ENCODE measurements at places on chromosomes 6 and 20.

DNA sequence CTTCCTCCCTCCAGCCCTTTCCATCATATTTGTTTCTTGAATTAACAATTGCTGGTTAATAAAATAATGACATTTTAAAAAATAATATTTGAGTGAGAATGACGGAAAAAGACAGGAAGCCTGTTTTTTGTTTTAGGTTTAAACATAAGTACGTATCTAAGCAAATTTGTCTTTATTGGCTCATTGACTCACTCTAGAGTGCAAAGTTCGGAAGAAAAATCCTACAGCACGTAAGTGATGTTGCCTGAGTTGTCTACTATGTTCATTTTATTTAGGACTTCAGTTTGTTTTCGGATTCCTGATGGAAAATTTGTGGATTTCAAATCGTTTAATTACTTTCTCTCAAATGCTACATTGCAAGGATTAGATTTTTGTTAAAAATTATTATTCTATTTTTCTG is 1435.7 kb upstream of the ADGRB3 start:
- DNase-seq, result no peak

GRCh38 chr6:170434117-170434820 is 118.8 kb downstream of the PSMB1 start:
- no peak for DNase-seq

DNA sequence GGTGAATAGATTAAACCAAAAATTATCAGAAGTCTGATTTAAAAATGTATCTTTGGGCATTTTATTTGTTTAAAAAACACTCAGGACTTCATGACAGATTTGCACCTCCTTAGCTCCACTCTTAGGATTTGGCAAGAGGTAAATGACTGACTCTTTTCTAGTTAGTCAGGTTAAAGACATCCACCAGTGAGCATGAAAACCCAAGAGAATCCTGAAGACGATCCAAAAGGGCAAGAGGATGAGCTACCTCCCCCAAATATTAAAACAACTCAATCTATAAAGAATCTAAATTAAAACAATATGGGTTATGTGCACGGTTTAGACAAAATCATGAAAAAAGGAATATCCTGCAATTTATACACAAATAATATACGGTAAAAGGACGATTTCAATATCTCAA is 89.4 kb upstream of the OPRM1 start:
- no peak for DNase-seq

DNA sequence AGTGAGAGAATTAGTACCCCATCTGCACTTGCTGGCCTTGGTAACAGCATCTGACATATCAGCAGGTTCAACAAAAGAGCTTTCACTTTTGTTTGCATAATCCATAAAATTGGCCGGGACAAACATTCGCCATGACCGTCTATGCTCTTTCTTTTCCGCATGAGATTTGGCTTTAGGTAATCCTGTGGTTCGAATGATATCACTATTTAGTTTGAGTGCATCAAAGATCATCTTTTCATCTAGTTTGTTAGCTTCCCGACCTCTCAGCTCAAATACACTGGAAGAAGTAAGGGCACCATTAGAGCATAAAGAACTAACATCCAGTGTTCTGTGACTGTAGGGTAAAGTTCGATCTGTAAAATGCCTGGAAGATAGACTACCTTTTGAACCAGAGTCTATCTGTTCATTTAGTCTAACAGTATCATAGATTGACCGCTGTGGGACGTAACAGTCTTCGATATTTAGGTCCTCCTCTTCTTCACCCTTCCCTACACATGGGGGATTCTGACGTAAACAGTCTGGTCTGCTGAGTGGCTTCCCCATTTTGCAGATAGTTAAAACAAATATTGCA is 101.6 kb downstream of the DST start:
- DNase-seq, result no peak

- DNase-seq, result no peak
Observed at GRCh38 chr6:7730784-7731227, 4.9 kb downstream of the BMP6 start.

DNA sequence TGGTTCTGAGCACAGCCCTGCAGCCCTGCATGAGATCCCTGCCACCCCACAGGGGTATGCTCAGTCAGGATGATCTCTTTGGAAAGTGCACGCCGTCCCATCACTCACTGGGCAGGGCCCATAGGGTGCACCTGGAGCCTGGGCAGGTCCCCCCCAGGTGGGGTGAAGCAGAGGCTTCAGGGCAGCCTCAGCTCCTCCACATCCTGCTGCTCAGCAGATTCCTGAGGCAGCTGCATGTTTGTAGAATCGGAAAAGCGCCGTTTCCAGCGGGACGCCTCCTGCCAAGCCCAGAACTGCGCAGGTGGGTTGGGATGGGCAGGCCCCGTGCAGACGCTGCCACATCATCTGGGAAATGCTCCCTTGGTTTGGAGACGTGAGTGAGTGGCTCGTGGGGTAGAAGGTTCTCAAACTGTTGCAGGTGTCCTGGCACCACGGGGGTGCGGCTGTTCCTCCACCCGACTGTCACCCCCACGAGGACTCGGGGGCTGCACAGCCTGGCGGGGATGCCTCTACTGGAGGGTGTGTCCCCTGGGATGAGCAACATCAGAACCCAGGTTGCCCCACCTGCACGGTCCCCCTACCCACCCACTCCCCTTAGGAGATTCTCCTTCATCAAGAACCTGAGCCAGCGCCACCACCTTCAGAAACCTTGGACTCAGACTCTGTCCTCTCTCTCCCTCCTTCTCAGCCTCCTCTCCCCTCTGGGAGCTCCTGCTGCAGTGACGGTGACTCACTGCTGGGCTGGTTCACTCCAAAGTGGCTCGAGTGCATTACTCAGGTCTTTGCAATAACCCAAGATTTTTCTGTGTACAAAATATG is 334.1 kb downstream of the TAF4 start:
- DNase-seq, result no peak

DNA sequence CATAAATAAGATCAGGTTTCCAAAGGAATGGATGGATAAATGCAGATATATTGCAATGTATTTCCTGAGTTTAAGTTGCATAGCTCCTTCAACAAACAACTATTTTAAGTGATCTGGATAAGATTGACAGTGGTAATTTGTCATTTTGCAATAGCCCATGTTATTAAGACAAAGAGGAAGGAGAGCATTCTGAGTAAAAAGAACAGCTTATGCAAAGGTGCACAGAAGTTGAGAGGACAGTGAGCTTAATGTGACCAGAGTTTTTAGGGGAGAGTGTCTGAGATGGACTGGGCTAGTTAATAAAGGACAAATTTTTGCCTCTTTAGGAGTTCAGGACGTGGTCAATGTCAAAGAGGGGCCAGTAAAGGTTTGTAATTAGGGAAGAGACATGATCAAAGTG is 48.8 kb upstream of the FBXO30 start:
- DNase-seq, result no peak

DNA sequence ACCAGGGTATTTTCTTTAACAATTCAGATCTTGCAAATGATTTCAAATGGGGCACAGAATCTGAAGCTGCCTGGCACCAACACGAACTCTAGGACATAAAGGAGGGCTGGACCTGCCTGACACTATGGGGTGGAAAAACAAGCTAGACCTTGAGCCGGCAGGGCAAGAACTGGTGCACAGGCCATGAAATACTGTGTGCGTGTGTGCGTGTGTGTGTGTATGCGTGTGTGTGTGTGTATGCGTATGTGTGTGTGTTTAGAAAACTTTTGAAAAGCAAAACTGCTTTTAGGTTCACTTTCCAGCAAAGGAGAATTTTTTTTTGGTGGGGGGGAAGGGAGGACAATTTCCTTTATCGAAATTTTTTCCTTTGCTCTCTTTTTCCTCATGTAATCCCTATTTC is 11.9 kb upstream of the QKI start:
- DNase-seq, result no peak

- no peak for DNase-seq
Observed at GRCh38 chr6:9428421-9429172, 986.3 kb downstream of the TFAP2A start.

DNA sequence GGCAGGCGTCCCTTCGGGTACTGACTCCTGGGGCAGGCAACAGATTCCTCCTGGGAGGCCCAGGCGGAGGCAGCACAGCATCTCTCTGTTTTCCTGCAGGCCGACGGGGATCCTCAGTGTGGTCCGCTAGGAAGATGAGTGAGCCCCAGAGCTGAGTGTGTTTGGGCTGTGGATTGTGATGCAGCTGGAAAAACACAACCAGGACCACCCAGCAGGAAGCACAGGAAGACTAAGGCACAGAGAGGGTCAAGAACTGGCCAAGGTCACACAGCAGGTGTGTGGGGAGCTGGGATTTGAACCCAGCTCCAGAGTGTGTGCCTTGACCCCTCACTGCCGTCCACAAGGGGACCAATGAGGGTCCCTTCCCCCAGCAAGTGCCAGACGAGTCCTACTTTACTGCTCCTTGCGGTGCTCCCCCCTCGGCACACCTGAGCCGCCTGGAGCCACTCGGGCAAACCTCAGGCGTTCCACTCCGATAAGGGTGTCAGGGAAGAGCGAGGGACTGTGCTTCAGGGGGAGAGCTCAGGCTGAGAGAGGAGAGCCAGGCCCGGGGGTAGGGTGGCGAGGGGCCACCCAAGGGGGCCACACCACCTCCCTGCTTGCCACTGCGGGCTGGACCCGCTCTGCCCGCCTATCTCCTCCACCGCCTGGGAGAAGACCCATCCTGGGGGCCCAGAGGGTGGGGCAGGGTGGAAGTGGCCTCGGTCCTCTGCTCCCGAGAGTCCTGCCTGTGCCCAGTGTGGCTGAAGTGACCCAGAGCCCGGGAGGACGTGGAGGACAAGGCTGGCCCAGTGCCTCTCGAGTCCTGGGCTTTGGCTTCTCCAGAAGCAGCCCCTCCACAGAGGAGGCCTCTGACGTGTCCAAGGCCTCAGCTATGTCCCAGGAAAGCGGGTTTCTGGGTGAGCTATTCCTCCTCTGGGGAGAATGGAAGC is 63.3 kb downstream of the YTHDF1 start:
- DNase-seq, result no peak

- no peak for DNase-seq
Observed at GRCh38 chr20:50215101-50215690, 24.6 kb downstream of the CEBPB start.

GRCh38 chr20:41617059-41617901 is 897 bp downstream of the CHD6 start:
- peak; percentile 12 for DNase-seq

DNA sequence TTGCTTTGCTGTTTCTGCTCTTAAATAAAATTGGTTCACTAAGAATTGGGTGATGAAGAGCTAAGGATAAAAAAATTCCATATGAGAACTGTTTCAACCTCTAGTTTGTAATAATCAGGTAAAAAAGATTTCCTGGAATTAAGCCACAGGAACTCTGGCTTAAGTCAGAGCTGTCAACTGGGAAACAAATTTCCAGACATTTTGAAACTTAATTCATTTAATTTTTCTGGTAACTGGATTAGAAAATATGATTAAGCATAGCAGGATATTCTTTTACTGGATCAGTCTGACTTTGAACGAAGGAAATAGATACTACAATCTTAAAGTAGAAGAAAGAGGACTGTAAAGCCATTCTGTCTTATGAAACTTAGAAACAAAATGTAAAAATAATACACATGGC is 1.3 kb upstream of the VIP start:
- DNase-seq, result no peak

Measured in nucleus accumbens (tissue), 56 donors.